ENCODE measurements at places on chromosomes 7 and 10. TPM values are rescaled to one million over a fixed set of nuclear protein-coding genes. Genes with fewer than 3 reads are reported as not detected.

GRCh38 chr10:15485684-15486316 is 114.7 kb upstream of the FAM171A1 start:
- H3K4me3 ChIP-seq, result no peak overlapping the region
- H3K4me1 ChIP-seq, result peaks cover 16% of the 10 kb centered on the region
- H3K27me3 ChIP-seq, result peaks cover 35% of the 10 kb centered on the region
- DNase-seq, result peak; percentile 7

- no peak overlapping the region for H3K27ac ChIP-seq
- H3K4me1 ChIP-seq, result no peaks in the 10 kb centered on the region
- DNase-seq, result no peak
- no peaks in the 10 kb centered on the region for H3K36me3 ChIP-seq
- H3K4me3 ChIP-seq, result no peak overlapping the region
Measured at GRCh38 chr7:47066976-47067614, 514.8 kb downstream of the TNS3 start.

DNA sequence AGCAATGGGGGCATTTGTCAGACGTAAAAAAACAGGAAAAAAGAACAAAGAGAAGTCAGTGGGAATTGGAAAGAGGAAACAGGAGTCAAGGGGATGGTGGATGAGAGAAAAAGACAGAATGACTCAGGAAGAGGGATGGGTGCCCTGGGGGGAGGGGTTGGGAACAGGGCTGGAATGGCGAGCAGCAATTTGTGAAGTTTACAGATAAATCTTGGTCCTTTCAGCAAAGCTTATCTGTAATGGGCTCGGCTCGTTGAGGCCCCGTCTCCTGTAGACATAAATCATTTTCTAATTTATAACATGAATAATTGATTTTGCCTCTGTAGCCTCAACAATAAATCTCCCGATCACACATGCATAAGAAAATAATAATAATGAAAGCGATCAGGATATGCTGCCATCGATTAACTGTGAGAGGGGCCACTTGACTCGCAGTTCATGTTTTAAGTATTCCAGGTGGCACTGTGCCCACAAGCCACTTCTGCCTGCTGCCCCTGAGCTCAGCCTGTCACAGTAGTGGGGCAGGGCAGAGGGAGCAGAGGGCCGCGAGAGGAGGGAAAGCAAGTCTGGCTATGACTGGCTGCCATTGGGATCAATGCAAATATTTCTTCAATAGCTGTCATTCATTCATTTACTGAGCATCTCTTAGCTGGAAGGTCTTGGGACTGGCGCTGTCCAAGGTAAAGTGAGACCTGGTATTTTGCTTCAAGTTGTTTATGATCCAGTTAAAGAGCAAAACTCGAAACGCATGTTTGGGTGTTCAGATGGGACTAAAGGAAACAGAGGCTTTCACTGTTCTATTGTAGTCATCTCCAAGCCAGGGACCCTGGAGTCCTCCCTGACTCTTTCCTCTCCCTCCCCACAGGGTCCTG is 47.4 kb upstream of the R3HCC1L start:
- H3K27ac ChIP-seq, result no peak overlapping the region
- no peak overlapping the region for H3K4me3 ChIP-seq
- no peaks in the 10 kb centered on the region for H3K4me1 ChIP-seq
- DNase-seq, result no peak

GRCh38 chr10:70551466-70551865 is 51.1 kb downstream of the PRF1 start:
- DNase-seq, result no peak
- peaks cover 18% of the 10 kb centered on the region for H3K4me1 ChIP-seq
- H3K27ac ChIP-seq, result peak overlapping the region; percentile 73
- no peaks in the 10 kb centered on the region for H3K27me3 ChIP-seq

GRCh38 chr7:28595076-28595475 is 182.8 kb downstream of the CREB5 start:
- peaks cover 2% of the 10 kb centered on the region for H3K27me3 ChIP-seq
- no peaks in the 10 kb centered on the region for H3K4me1 ChIP-seq
- no peak overlapping the region for H3K27ac ChIP-seq
- H3K36me3 ChIP-seq, result no peaks in the 10 kb centered on the region
- no peak overlapping the region for H3K4me3 ChIP-seq

The WAPL gene
- 31.1 TPM for total RNA-seq

The ANKRD22 gene
- total RNA-seq, result not detected

The CPN1 gene
- not detected for total RNA-seq

GRCh38 chr10:14953424-14954000 is 384 bp downstream of the DCLRE1C start:
- peaks cover 26% of the 10 kb centered on the region for H3K4me1 ChIP-seq
- no peaks in the 10 kb centered on the region for H3K36me3 ChIP-seq
- H3K4me3 ChIP-seq, result peak overlapping the region; percentile 94
- DNase-seq, result peak; percentile 74

The PRPF18 gene
- total RNA-seq, result 23.5 TPM

- H3K4me1 ChIP-seq, result peaks cover 35% of the 10 kb centered on the region
- H3K27ac ChIP-seq, result no peak overlapping the region
- no peak overlapping the region for H3K4me3 ChIP-seq
- DNase-seq, result no peak
- H3K27me3 ChIP-seq, result peaks cover 2% of the 10 kb centered on the region
Measured at GRCh38 chr10:35271086-35271858, 65.0 kb upstream of the CCNY start.

DNA sequence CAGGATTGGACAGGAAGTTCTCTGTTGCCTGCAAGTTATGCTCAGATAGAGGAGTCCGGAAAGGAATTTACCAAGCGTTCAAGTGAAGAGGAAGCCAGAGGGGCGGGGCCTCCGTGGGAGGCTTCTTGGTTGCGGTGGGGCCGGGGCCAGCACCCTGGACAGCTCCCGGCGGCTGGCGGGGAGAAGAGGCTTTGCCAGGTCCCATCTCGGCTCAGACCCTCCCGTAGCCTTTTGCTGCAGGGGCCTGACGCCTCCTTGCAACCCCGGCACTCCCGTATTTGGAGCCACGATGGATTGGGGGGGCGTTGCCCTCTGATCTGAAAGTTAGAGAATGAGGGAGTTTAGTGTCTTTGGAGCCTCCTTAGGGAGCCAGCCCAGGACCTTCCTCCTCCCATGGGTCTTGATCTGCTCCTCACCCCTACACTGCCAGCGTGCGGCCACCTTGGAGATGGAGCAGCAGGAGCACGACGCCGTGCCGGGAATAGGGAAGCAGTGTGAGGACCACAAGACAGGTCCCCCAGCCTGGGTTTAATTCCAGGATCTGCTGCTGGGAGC is 3.1 kb upstream of the SLC18A3 start:
- peaks cover 53% of the 10 kb centered on the region for H3K27me3 ChIP-seq
- H3K4me1 ChIP-seq, result peaks cover 11% of the 10 kb centered on the region
- peaks cover 11% of the 10 kb centered on the region for H3K36me3 ChIP-seq
- no peak overlapping the region for H3K27ac ChIP-seq
- peak; percentile 41 for DNase-seq

DNA sequence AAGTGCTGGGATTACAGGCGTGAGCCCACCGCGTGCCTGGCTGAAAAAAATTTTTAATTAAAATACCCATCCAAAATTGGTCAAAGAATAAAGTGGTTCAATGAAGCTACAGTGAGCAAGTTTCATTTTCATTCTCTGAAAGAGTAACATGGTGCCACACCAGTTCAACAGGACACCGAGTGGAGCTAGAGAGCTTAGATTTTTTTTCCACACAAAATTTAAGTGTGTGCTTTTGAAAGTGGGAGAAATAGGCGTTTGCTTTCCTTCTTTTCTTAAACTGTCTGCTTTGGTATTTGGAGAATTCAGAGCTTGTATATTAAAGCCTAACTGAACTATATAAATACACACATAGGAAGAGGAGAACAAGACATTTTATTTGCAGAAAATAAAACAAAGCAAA is 43.4 kb downstream of the BPGM start:
- H3K36me3 ChIP-seq, result no peaks in the 10 kb centered on the region
- H3K4me1 ChIP-seq, result peaks cover 88% of the 10 kb centered on the region
- peak; percentile 76 for DNase-seq
- H3K27ac ChIP-seq, result peak overlapping the region; percentile 97
- peak overlapping the region; percentile 35 for H3K4me3 ChIP-seq
- peaks cover 5% of the 10 kb centered on the region for H3K27me3 ChIP-seq

The MEST gene
- 0.33 TPM for total RNA-seq

DNA sequence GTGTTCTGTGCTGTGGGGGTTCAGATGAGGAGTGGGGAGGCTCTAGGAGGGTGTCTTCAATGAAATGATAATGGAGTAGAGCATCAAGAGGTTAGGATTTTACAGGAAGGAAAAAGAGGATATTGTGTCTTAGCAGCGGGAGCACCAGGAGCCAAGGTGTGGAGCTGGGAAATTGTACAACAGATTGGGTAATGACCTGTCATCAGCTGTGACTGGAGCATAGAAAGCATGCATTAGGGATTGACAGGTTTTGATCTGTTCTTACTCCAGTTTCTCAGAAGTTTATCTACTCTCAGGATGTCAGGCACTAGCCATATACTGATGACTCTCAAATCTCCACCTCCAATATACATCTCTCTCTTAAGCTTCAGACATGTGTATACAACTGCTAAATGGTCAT is 196.9 kb downstream of the ARHGAP12 start:
- peaks cover 9% of the 10 kb centered on the region for H3K27me3 ChIP-seq
- H3K27ac ChIP-seq, result no peak overlapping the region
- no peaks in the 10 kb centered on the region for H3K36me3 ChIP-seq
- no peak overlapping the region for H3K4me3 ChIP-seq
- DNase-seq, result no peak

The PIP gene
- total RNA-seq, result not detected

The SP4 gene
- 4.2 TPM for total RNA-seq

The FFAR4 gene
- not detected for total RNA-seq

GRCh38 chr10:31961277-31962074 is 32.8 kb upstream of the ARHGAP12 start:
- peak overlapping the region; percentile 63 for H3K4me3 ChIP-seq
- H3K27me3 ChIP-seq, result no peaks in the 10 kb centered on the region
- peak overlapping the region; percentile 82 for H3K27ac ChIP-seq
- peaks cover under 1% of the 10 kb centered on the region for H3K36me3 ChIP-seq
- DNase-seq, result peak; percentile 93
- H3K4me1 ChIP-seq, result peaks cover 59% of the 10 kb centered on the region

The CYP3A5 gene
- 0.48 TPM for total RNA-seq

DNA sequence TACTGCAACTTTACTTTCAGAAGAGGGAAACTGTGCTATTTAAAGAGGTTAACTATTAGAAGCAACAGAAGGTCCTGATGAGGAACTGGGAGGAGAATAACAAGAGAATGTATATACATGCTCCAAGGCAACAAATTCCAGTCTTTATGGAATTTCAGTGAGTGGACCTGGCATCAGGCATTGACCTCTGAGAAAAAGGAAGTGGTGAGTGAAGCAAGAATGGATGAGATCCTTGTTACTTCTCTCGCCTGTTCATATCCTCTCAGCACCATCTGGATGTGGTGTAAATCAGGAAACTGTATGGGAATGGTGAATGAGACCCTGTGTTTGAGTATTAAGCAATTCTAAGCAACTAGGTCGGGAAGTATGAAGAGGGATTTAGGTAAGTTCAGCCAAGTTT is 30.3 kb upstream of the KBTBD2 start:
- peak; percentile 35 for DNase-seq
- H3K27ac ChIP-seq, result peak overlapping the region; percentile 32
- peaks cover 16% of the 10 kb centered on the region for H3K4me1 ChIP-seq
- peaks cover 24% of the 10 kb centered on the region for H3K36me3 ChIP-seq

- H3K4me1 ChIP-seq, result peaks cover 24% of the 10 kb centered on the region
- no peak overlapping the region for H3K4me3 ChIP-seq
- no peak for DNase-seq
- H3K36me3 ChIP-seq, result no peaks in the 10 kb centered on the region
- no peak overlapping the region for H3K27ac ChIP-seq
Measured at GRCh38 chr7:42494736-42495135, 257.7 kb upstream of the GLI3 start.

DNA sequence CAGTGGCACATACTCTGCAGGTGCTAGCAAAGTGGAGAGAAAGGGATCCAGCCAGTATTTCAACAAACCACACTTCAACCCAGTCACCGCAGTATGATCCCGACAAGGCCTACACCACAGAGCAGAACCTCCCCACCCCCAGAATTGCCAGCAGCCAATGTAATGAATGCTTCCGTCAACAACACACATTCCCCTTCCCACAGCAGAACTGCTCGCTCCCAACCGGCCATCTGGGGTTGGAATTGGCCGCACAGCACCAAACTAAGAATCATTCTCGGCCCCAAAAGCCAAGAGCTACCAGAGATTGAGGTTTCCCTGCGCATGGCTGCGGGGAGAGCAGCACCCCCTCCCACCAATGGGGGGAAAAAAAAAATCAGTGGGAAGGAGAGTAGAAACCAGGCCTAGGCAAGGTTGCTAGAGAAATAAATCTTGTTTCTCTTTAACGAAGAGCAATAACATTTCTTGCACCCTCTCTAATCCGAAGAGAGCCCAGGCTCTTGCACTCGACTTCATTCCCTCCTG is 1.1 kb downstream of the WASL start:
- peak; percentile 57 for DNase-seq

GRCh38 chr7:5773661-5774086 is 7.8 kb downstream of the RNF216 start:
- H3K27me3 ChIP-seq, result peaks cover 2% of the 10 kb centered on the region
- peak overlapping the region; percentile 97 for H3K27ac ChIP-seq
- H3K4me3 ChIP-seq, result peak overlapping the region; percentile 71
- DNase-seq, result peak; percentile 94
- peaks cover 75% of the 10 kb centered on the region for H3K4me1 ChIP-seq

The EBLN1 gene
- not detected for total RNA-seq

DNA sequence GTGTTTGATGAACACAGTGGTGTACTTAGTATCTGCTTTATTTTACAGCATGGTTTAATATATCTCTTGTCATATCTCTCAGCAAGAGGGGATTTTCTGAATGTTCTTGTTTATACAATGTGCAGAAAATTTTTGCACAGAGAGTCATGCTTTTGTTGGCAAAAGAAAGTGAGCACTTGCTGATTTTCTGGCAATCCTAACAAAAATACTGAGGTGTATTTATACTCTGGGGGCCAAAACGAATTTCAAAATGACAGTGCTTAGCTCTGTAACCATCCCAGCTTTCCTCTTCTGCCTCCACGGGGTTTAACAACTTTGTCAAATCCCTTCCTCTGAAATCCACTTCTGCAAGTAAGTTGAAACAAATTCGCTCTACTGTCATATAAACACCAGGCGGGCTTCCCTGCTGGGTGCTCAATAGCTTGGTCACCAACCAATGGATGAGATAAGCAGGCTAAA is 169.2 kb downstream of the NOC3L start:
- no peaks in the 10 kb centered on the region for H3K36me3 ChIP-seq
- DNase-seq, result peak; percentile 37
- peak overlapping the region; percentile 29 for H3K4me3 ChIP-seq

The ST8SIA6 gene
- total RNA-seq, result not detected

GRCh38 chr7:117972606-117973005 is 99.4 kb upstream of the CTTNBP2 start:
- H3K4me1 ChIP-seq, result no peaks in the 10 kb centered on the region
- no peak overlapping the region for H3K27ac ChIP-seq
- no peaks in the 10 kb centered on the region for H3K27me3 ChIP-seq
- DNase-seq, result no peak
- H3K36me3 ChIP-seq, result no peaks in the 10 kb centered on the region

DNA sequence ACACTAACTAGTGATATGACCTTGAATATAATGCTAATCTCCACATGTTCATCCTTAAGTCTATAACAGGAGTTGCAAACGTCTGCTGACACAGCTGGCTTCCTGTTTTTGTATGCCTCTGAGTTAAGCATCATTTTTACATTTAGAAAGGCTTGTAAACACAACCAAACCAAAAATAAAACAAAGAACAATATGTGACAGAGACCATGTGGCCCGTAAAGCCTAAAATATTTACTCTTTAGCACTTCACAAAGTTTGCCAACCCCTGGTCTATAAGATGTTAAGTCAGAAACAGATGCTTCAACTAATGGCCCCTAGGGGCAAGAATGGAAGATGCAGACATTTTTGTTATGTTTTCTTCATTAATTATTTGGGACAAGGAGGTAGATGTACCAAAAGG is 109.3 kb downstream of the CPEB3 start:
- no peak for DNase-seq
- no peak overlapping the region for H3K4me3 ChIP-seq
- H3K27me3 ChIP-seq, result no peaks in the 10 kb centered on the region
- H3K36me3 ChIP-seq, result no peaks in the 10 kb centered on the region
- no peaks in the 10 kb centered on the region for H3K4me1 ChIP-seq

Measured in HFFc6 (cell line).